Upper lobe of right lung (tissue), 1 donor: ENCODE measurements at places on chromosomes 3 and 15. TPM values are rescaled to one million over a fixed set of nuclear protein-coding genes. Genes with fewer than 3 reads are reported as not detected.
A peak's percentile ranks its signal among the peaks of the same experiment; 100 is the strongest.

DNA sequence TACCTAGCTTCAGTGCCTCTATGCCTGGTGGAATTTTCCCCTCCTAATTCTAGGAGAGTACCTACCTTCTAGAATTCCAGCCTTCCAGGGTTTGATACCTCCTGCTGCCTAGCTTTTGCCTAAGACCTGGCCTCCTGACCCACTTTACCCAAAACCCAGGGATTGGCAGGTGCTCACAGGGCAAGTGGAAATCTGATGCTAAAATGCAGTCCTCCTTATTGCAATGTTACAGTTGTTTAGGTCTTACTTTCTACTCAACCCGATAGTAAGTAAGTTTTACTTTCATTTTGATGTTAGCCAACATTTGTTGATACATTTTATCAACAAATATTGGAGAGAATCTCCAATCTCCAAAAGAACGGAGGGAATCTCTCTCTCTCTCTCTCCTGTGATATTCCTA is 275.9 kb downstream of the DOCK3 start:
- H3K27ac ChIP-seq = no peak overlapping the region
- no peaks in the 10 kb centered on the region for H3K4me1 ChIP-seq
- H3K4me3 ChIP-seq = no peak overlapping the region
- DNase-seq = no peak

Gene ARL13B
- 20.3 TPM for total RNA-seq

DNA sequence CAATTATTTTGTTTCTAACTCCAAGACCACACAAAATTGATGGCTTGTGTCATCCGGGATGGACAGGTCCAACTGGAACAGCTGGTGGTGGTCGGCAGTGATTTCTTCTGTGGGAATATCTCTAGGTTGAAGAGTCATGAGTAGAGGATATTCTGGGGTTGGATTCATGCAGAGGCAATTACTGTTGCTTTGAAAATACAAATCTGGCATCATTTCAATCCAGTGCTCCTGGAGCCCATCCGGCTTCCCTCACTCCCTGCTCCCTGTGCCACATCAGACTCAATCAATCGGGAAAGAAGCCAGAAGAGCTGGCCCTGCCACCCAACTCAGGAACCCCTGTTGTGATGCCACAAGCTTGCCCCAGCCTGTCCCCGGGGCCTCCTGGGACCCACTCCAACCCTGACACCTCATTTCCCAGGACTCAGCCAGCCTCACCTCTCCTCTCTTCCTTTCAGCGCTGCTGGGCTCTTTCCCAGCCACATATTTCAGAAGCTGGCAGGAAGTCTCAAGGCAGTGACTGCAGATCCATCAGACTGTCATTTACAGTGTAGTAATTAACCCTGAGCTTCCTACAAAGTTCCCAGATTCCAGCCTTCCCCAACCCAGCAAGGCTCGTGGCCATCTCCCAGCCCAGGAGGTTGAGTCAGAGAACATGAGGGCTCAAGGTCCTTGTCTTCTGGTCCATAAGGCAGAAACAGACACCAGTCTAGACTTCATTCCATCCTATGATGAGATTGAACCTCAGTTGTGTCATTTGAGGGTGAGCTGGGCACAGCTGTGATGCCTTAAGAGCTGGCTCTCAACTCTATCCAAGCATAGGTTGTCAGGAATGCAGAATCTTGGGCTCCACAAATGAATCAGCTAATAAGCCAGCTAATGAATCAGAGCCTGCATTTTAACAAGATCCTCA is 114.0 kb downstream of the FAM174B start:
- no peaks in the 10 kb centered on the region for H3K27me3 ChIP-seq
- no peaks in the 10 kb centered on the region for H3K36me3 ChIP-seq
- no peak overlapping the region for H3K27ac ChIP-seq
- no peaks in the 10 kb centered on the region for H3K4me1 ChIP-seq

Gene C3orf38
- total RNA-seq = 18.1 TPM

Gene LOXL1
- 11.1 TPM for total RNA-seq

DNA sequence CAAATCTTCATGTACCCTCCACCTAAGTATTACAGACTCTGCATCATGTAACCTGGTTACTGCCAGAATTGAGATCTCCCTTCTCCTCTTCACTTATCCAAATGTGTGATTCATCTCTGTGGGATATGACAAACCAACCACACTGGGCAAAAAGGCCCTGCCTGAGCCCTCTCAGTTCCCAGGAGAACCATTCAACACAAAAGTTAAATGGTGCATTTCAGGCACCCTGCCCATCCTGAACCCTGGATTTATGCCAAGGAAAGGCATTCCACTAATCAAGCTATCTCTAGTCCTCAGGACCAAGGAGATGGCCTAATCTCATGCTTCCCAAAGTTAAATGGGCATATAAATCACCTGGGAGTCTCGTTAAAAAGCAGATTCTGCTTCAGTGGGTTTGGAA is 108.5 kb downstream of the TNIK start:
- H3K27ac ChIP-seq = no peak overlapping the region
- no peaks in the 10 kb centered on the region for H3K27me3 ChIP-seq
- H3K36me3 ChIP-seq = no peaks in the 10 kb centered on the region
- no peak overlapping the region for H3K4me3 ChIP-seq

Gene FES
- total RNA-seq = 48.0 TPM

DNA sequence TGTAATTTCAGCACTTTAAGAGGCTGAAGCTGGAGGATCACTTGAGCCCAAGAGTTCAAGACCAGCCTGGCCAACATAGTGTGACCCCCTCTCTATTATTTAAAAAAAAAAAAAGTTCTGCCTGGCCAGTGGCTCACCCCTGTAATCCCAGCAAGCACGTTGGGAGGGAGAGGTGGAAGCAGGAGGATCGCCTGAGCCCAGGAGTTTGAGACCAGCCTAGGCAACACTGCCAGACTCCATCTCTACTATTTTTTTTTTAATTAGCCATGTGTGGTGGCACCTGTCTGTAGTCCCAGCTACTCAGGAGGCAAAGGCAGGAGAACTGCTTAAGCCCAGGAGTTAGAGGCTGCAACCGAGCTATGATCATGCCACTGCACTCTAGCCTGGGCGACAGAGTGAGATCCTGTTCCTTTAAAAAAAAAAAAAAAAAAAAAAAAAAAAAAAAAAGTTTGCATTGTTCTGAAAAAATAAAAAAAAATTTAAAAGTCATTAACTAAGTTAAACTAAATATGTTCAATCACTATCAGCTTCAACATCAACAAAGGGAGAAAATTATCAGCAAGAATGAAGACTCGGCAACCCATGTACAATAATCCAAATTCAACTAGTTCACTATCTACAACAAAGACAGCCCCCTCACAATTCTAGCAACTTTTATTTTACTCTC is 1.9 kb downstream of the RAF1 start:
- H3K4me3 ChIP-seq = peak overlapping the region; percentile 86
- no peak for DNase-seq
- H3K27me3 ChIP-seq = no peaks in the 10 kb centered on the region
- peaks cover 54% of the 10 kb centered on the region for H3K4me1 ChIP-seq
- H3K36me3 ChIP-seq = no peaks in the 10 kb centered on the region

DNA sequence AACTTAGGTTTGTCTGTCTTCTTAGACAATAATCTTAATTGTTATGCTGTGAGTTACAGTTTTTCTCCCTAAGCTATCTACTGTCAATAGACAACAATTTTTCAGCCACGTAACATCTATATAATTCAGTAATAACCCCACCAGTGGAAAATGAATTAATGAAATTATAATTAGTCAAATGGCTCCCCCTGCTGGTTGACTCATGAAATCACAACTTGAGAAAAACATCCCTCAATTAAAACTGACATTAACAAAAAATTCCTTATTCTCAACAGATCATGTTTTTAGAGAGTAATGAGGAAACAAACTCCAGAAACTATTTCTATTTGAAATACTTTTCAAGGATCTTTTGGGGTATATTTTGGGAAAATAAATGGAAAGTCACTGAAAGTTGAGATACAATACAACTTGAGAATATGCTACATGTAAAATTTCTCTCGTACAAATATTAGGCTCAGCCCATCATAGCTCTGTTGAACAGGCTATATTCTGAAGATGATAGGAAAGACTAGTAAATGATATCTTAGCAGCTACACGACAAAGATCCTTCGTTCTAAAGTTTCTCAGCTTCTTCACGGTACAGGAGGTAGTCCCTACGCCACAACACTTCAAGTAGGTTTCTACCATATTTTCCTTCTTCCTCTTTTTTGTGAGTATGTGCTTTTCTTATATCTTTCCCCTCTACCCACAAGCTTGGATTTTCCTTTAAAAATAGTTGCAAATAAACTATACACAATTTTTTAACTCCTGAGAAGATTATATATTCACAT is 20.7 kb downstream of the PPP1R2 start:
- H3K27me3 ChIP-seq = no peaks in the 10 kb centered on the region
- H3K36me3 ChIP-seq = peaks cover 52% of the 10 kb centered on the region
- H3K4me1 ChIP-seq = no peaks in the 10 kb centered on the region
- no peak for DNase-seq
- no peak overlapping the region for H3K4me3 ChIP-seq

DNA sequence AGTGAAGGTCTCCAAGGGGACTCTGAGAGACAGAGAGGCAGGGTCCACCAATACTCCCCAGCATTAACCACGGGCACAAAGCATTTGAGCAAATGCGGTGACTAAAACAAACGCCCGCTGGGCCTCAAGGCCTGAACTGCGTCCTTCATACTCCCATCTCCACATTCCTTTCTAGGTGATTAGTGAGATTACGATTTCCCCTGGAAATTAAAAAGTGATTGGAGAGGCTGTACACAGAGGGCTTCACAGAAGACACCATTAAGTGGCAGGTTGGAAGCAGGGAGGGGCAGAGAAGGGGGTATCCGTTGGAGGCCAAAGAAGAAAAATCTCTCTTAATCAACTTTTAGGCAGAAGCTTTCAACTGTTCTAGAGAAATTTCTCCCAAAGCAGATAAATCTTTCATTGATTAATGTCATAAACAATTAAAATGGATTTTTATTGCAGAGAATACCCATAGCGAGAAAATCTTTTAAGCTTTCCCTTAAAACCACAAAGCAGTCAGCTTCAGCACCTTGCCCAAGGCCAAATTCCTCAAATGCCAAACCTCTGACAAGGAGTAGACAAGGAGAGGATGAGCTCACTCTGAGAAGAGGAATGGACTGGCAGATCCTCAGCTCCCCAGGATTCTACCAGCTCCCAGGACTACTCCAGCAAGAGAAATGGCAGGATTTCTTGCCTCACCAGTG is 38.2 kb downstream of the MB21D2 start:
- peaks cover 3% of the 10 kb centered on the region for H3K4me1 ChIP-seq
- no peak overlapping the region for H3K27ac ChIP-seq
- no peak overlapping the region for H3K4me3 ChIP-seq
- no peak for DNase-seq

DNA sequence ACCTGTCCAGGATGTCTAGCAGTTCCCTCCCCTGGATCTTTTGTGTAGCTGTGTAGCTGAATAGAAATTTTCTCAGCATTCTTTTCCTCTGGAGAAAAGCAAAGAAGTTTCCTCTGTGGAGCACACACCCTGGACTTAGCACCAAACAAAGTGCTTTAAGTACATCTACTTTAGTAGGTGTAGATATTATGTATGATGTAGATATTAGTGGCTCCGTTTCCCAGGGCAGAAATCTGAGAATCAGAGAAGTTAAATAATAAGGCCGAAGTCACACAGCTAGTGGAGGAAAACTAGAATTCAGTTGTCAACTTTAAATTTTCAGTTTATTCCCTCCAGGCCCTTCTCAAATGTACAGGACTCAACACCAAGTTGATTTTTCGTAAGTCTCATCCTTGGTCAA is 401.7 kb upstream of the NR2F2 start:
- no peak for DNase-seq
- no peak overlapping the region for H3K4me3 ChIP-seq
- H3K36me3 ChIP-seq = no peaks in the 10 kb centered on the region
- no peak overlapping the region for H3K27ac ChIP-seq
- H3K27me3 ChIP-seq = no peaks in the 10 kb centered on the region

Gene RASGRP1
- 9.4 TPM for total RNA-seq

Gene DPPA2
- not detected for total RNA-seq

Gene FANCD2OS
- not detected for total RNA-seq

Gene IGDCC3
- not detected for total RNA-seq

DNA sequence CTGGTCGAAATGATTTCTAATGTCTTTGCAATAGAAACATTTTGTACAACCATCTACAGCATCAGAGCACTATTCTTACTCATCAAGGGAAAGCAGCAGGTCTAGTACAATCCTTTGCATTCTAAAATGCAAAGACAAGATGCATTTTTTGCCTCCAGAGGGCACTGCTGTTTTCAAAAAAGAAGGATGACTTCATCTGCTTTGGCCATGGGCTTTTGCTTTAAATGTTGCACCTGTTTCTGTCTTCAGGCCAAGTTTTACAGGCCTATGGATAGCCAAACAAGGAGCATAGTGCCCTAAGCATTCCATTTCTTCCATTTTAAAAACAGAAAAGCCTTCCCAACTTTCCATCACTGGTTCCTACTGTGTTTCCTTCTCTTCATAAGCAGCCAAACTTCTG is 3.4 kb downstream of the PARP9 start:
- H3K4me1 ChIP-seq = peaks cover 15% of the 10 kb centered on the region
- peaks cover 43% of the 10 kb centered on the region for H3K36me3 ChIP-seq

GRCh38 chr3:196082619-196082971 is 705 bp upstream of the TFRC start:
- H3K27me3 ChIP-seq = no peaks in the 10 kb centered on the region
- peak overlapping the region; percentile 95 for H3K27ac ChIP-seq
- H3K4me1 ChIP-seq = peaks cover 14% of the 10 kb centered on the region
- no peaks in the 10 kb centered on the region for H3K36me3 ChIP-seq
- H3K4me3 ChIP-seq = peak overlapping the region; percentile 96
- no peak for DNase-seq

DNA sequence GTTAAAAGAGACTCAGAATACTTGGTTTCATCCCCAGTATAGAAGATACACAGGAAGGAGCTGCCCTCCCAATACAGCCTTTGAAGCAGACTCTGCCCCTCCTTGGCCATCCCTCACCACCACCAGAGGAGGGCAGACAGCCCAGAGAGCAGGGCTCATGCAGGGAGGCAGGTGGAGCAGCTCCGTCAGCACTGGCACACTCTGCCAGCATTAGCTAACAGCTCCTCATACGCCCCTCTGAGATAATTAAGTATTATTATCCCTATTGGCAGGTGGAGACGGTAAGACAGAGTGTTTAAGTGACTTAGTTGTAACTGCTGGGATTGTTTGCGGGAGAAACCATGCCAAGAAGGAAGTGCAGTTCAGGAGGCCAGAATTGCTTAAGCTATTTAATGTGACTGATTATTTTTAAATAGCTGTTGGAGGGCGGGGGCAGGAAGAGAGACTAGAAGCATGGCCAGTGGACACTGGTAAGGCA is 434.0 kb downstream of the EPHB1 start:
- H3K36me3 ChIP-seq = no peaks in the 10 kb centered on the region
- H3K4me1 ChIP-seq = peaks cover 12% of the 10 kb centered on the region
- no peak for DNase-seq
- H3K4me3 ChIP-seq = no peak overlapping the region
- H3K27me3 ChIP-seq = no peaks in the 10 kb centered on the region

Gene TEX55
- not detected for total RNA-seq

Gene SOX14
- total RNA-seq = not detected

Gene KIF9
- 6.9 TPM for total RNA-seq

Gene SLCO2A1
- 234 TPM for total RNA-seq

- no peak for DNase-seq
- H3K4me1 ChIP-seq = no peaks in the 10 kb centered on the region
- H3K27ac ChIP-seq = no peak overlapping the region
- no peak overlapping the region for H3K4me3 ChIP-seq
- H3K36me3 ChIP-seq = no peaks in the 10 kb centered on the region
Observed at GRCh38 chr3:57120451-57121174, 44.5 kb downstream of the IL17RD start.
